ENCODE measurements at places on chromosomes 4 and X.
A peak's percentile ranks its signal among the peaks of the same experiment; 100 is the strongest.

- no peak for DNase-seq
Measured at GRCh38 chr4:125979950-125980349, 665.2 kb downstream of the FAT4 start.

DNA sequence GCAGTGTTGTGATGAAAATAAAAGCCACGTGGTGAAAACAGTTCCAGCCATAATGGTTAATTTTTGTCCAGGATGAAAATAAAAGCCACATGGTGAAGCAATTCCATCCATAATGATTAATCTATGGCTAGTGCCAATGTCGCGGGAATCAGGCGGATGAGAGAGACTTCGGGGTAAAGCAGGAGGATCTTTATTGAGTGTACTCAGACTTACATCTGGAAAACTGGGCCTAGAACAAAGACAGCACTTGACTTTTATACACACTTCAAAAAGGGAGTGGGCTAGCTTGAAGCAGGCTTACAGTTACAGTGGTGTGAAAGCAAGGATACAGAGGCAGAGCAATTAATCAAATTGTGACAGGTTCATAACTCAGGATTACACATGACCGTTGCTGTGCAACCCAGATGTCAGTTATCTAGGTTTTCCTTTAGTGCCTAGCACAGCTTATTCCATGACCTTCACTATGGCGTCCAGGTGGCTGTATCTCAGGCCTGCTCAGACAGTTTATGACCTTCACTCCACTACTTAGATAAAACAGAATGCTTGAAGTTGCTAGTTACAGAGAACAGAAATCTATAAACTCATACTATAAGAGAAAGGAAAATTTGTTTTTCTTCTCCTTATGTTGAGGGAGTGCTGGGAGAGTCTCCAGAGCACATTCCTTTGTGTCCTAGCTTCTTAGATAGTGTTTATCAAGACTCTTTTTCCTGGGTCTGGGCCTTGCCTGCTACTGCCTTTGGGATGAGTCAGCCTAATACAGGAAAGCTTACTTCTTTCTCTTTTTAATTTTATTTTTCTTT lies 5.9 kb upstream of the PLA2G12A start:
- no peak for DNase-seq

DNA sequence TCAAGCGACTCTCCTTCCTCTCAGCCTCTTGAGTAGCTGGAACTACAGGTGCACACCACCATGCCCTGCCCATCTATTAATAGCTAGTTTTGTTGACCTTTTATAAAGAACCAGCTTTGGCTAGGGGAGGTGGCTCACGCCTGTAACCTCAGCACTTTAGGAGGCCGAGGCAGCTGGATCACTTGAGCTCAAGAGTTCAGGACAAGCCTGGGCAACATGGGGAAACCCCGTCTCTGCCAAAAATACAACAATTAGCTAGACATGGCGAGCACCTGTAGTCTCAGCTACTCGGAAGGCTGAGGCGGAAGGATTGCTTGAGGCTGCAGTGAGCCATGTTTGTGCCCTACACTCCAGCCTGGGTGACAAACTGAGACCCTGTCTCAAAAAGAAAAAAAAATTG lies 2.7 kb downstream of the TKTL1 start:
- no peak for DNase-seq

GRCh38 chr4:151842430-151843079 lies 81.7 kb upstream of the GATB start:
- DNase-seq: no peak

DNA sequence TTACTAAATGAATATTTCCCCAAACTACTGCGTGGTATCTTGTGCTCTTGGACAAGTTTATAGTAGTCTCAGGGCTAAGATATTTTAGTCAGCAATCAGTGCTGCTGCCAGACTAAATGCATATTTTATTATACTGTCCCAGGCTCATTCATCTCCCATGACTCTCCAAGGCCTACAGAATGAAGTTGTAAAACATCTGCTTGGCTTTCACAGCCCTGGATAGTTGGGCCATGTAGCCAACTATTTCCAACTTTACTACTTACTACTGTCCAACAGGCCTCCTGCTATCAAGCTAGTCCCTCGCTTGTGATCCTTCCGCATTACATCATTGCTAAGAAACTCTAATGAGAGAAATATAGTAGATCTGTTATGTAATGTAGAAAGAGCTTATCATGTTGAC lies 31.4 kb downstream of the MAGEB16 start:
- no peak for DNase-seq

DNA sequence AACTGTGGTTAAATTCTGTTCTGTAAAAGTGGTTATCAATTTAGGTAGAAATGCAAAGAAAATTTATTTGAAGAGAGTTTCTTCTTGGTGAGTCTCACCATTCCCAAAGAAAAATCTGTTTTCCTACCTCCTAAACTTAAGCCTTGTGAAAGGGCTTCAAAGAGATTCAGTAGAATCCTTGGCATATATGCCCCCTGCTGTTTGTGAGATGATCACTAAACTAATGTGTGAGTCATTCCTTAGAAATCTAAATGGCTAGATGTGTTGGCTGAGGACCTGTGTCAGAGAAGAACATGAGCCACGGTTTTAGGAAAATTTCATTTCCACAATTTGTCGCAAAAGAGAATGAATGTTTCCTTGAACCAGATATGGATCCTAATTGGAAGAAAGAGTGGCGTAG lies 260.9 kb downstream of the SLC7A11 start:
- DNase-seq: no peak

GRCh38 chrX:153554519-153555167 lies 37.2 kb downstream of the ATP2B3 start:
- peak; percentile 52 for DNase-seq
